ENCODE measurements at places on chromosomes 3 and 15.

GRCh38 chr3:140177943-140178342, 243.0 kb downstream of the CLSTN2 start:
- DNase-seq = no peak

DNA sequence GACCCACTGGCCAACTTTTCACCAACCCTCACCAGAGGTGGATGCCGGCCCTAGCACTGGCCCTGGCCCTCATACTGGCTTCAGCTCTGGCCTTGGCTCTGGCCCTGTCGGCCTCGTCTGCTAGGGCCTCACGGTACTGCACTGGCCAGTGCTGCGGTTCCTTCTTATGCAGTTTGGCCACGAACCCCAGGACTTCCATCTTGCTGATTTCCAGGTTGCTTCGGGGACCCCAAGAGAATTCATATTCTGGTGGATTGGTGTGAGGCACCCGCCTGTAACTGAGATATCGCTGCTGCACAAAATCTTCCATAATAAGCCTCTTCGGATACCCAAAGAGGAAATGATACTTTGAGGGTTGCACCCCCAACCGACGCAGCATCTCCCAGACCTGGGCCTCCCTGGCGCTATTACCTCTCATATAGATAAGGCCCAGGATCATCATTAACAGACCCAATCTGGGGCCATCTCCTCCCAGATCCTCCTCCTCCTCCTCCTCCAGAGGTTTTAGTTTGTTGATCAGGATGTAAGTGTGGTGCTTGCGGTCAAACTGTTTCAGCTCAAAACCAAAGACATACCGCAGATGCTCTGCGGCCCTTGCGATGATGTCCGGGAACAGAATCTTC, 883 bp downstream of the MAGEF1 start:
- DNase-seq = no peak

- no peak for DNase-seq
Measured at GRCh38 chr3:36876181-36876936, 68.5 kb downstream of the TRANK1 start.

DNA sequence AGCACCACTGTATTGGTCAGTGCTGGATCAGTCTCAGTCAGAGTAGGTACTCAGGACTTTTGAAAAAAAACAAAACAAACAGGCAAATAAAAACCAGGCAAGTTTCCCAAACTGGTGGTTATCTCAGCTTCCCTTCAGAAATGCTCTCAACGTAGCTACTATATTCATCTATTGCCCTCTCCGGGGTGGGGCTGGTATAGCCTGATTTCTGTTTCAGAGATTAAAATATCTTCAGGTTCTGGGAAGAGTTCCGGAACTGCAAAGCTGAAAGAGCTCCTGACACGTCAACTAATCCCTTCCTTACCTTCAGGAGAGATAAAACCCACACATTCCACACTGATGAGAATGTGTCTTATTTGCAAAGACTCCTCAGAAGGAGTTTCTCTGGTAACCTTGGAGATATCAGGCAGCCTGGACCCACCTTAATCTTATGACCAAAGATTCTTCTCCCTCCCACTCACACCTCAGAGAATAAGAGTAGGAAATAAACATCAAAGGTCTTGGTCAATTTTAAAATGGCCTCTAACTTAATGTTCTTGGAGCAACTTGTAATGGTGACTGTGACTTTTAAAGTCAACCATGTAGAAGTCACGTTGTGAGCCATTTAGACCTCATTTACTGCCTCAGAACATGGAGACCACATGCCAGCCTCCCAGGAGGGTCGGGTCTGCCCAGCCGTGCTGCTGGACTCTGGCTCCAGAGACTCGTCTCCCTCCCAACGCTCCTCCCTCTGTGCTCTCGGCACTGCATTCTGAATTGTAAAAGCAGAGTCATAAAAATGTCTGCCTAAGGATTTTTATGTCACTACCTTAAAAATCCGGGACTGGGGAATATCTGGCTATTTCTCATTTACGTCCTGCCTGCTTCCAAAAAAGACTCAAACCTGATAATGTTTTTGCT, 53.8 kb downstream of the CDCP1 start:
- peak; percentile 76 for DNase-seq

- peak; percentile 57 for DNase-seq
Measured at GRCh38 chr15:74240002-74240568, 4.0 kb downstream of the CCDC33 start.

DNA sequence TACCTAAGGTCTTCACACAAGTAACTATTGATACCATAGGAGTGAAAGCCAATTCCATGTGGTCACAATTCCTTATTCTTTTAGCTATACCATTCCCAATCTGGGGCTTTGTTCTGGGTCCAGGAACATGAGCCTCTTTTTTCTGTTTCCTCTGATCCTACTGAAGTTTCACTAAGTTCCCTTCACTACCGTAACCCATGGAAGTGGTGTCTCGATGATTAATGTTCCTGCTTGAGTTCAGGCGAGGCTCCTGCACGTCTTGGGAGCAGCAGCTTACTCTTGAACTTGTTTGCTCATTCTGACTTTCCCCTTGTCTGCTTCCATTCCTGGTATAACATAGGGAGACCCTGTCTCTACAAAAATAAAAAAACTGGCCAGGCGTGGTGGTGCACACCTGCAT, 23.6 kb downstream of the ZNF592 start:
- DNase-seq = no peak

DNA sequence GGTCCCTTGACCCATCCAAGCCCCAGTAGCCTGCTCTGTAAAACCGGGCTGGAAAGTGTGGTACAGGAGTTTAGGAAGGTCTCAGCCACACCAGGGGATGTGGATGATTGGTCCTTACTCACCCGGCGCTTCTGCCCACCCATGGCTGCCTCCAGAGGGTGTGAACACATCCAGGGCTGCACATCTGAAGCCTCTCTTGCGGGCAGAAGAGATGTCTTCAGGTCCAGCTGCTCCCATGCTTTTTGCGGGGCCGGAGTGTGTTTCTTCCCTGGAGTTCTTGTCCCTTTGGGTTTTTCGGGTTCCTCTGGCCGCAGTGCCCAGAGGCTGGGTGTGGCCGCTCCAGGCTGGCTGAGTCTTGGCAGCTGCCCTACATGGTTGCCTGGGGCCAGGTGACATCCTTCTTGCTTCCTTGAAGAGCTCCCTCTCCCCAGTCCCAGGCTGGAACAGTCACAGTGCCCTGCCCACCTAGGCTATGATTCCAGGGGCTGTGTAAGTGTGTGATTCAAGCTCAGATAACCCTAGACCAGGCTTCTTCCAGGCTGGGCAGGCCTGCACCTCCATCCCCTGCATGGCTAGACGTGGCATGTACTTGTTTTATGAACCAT, 33.9 kb downstream of the HDAC11 start:
- DNase-seq = no peak

GRCh38 chr3:140103166-140103565, 168.2 kb downstream of the CLSTN2 start:
- no peak for DNase-seq

DNA sequence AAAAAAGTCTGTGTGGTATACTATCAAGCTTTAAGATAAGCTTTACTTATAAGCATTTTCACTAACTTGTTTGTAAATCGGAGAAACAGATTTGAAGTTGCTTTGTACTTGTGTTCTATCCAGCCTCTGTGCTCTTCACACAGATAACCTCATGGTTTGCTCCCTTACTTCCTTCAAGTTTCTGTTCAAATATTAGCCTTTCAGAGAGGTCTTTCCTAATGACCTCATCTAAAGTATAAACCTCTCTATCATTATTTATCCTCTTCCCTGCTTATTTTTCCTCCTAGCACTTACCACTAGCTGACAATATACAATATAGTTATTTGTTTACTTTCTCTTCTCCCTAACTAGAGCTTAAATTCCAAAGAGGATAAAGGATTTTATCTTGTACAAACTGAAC, 180.0 kb downstream of the CBLB start:
- no peak for DNase-seq

DNA sequence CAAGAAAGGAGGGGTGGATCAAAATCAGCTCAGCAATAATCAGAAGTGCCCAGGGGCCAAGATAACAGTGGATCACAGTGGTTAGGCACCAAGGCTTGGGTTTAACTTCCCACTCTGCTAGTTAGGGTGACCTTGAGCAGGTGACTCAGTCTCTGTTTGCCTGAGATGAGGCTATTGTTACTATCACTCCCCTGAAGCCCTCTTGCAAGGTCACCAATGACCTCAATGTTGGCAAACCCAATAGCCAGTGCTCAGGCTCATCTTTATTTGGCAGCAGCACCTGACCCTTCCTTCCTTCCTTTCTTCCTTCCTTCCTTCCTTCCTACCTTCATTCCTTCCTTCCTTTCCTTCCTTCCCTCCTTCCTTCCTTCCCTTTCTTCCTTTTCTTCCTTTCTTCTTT, 102.4 kb upstream of the HACD2 start:
- DNase-seq = no peak

- no peak for DNase-seq
Measured at GRCh38 chr3:183731611-183732010, 34.0 kb downstream of the YEATS2 start.

DNA sequence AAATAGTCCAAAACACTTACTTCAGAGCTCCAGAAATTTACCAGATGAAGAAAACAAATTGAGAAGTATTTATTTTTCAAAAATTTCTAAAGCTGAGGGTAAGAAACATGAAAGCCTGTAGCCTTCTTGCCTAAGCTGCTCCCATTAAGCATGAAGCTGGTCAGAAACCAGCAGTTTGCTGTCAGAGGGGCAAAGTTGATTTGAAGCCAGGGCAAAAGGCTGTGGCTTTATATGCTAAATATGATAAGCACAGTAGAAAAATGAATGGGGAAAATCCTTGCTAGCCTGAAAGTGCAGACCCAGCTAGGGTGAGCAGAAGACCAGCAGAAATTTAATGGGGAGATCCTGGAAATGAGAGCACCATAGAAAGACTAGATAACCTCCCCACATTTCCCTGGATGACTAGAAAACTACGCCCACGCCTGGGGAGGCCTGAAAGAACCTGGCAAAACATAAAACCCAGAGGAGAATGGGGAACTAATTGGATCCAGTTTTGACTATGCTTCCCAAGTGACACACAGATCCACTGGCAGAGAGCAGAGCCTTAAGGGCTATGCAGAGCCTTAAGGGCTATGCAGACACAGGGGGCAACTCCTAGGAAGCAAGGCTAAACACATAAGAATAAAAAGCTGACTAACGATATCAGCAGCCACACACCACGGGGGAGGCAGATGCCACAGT, 43.0 kb upstream of the HEG1 start:
- DNase-seq = no peak

- DNase-seq = no peak
Measured at GRCh38 chr15:71730277-71731144, 79.8 kb upstream of the NR2E3 start.

GRCh38 chr3:61769266-61769990, 208.1 kb downstream of the PTPRG start:
- DNase-seq = no peak

DNA sequence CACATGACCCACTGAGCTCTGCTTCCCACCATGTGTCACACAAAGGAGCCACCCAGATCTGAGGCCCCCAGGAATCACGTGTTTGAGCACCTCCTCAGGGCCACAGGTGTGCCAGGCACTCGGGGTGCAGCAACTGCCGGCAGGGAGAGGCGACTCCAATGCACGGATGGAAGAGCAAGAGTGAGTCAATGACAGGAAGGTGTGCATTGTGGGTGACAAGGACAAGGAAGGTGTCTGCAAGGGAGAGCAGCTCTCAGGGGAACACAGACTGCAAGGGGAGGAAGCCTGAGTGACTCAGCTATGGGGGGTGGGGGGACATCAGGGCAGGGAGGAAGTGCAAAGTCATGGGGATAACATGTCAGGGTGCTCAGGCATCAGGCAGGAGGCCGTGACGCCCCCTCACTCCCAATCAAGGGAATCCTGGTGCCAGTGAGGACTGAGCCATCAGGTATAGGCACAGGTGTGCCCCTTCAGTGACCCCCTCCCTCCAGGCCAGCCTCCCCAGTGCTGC, 67.4 kb downstream of the NUP210 start:
- DNase-seq = no peak

GRCh38 chr15:43513550-43513949, 3.9 kb upstream of the MAP1A start:
- DNase-seq = no peak

GRCh38 chr3:2659896-2660295, 450.3 kb downstream of the IL5RA start:
- no peak for DNase-seq

DNA sequence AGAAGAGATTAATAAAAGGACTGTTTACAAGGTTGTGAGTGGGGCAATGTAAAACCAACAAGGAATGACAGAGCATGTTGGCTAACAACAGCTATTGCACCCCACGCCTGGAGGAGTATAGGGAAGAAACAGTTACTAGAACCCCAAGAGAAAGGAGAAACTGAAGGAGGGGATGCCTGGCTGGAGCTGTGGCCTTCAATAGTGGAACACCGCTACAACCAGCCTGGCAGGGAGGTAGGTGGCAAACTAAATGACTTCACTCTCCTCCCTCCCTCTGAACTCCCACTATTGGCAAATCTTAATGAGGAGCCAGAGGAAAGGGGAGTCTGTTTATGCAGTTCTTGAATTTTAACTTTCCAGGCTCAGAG, 7.2 kb upstream of the CD47 start:
- DNase-seq = no peak

DNA sequence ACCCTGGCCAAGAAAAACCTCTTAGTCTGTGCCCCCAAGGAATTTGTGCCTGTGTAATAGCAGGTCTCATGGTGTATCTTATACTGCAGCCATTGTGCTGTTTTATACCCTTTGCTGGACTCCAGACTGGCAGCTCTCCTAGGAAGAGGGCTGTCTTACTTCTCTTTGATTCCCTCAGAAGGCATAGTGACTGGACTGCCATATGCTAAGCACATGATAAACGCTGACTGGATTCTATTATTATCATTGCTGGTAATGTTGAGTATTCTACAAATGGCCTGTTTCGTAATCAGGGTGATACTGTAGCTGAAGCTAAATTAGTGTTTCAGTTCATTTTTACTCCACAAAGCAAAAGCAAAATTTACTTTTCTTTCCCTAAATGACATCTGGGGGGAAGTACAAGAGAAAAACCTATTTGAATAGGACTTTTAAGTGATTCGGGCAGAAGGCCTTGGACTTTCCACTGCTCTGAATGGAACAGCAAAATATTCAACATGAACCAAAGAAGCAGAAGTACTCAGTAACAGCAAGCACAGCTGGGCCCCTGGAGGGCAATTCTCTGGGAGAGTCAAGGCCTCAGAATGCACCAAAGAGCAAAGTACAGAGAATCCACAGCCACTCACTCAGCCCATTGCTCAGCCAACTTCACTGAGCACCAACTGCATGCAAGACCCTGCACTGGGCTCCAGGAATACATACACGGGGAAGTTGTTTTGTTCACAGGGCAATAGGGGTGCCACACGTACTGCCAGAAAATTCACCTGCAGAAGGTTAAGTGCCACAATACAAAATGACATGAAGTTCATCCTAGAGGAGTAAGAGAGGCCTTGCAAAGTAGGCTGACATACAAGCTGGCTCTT, 7.9 kb upstream of the BCL2A1 start:
- DNase-seq = no peak

Data from epithelial cell of prostate (primary cell).